Mononuclear cell (primary cell): ENCODE measurements at places on chromosomes 6 and 20. TPM values are rescaled to one million over a fixed set of nuclear protein-coding genes. Genes with fewer than 3 reads are reported as not detected.

The UBD gene
- total RNA-seq, result not detected

The ZNF292 gene
- 134 TPM for total RNA-seq

The CLPSL2 gene
- not detected for total RNA-seq

The SF3B5 gene
- total RNA-seq, result 86.1 TPM

The SRMS gene
- not detected for total RNA-seq

The TJAP1 gene
- total RNA-seq, result 9.0 TPM

The TFAP2C gene
- not detected for total RNA-seq

The UBE3D gene
- total RNA-seq, result 6.5 TPM

The BPHL gene
- 2.4 TPM for total RNA-seq

The BPIFA2 gene
- total RNA-seq, result not detected

The FAM162B gene
- not detected for total RNA-seq

The PARD6B gene
- 4.3 TPM for total RNA-seq

The CEP250 gene
- 10.7 TPM for total RNA-seq

The SCUBE3 gene
- not detected for total RNA-seq

The TSHZ2 gene
- 21.3 TPM for total RNA-seq

The HFE gene
- 1.5 TPM for total RNA-seq

The BNIP5 gene
- total RNA-seq, result not detected

The PSORS1C1 gene
- total RNA-seq, result not detected

The SEL1L2 gene
- total RNA-seq, result not detected

The VIP gene
- not detected for total RNA-seq

The TRIM31 gene
- total RNA-seq, result 0.10 TPM

The FILIP1 gene
- under 0.01 TPM for total RNA-seq

The ADAM33 gene
- under 0.01 TPM for total RNA-seq

The STX11 gene
- 118 TPM for total RNA-seq

The RPL10A gene
- 1,708 TPM for total RNA-seq

The ANKRD66 gene
- total RNA-seq, result not detected
